ENCODE measurements at places on chromosomes 2 and 18.

- DNase-seq, result no peak
Observed at GRCh38 chr18:33446604-33447003, 6.1 kb upstream of the CCDC178 start.

GRCh38 chr2:128028668-128029054 lies 802 bp upstream of the SAP130 start:
- DNase-seq, result no peak

DNA sequence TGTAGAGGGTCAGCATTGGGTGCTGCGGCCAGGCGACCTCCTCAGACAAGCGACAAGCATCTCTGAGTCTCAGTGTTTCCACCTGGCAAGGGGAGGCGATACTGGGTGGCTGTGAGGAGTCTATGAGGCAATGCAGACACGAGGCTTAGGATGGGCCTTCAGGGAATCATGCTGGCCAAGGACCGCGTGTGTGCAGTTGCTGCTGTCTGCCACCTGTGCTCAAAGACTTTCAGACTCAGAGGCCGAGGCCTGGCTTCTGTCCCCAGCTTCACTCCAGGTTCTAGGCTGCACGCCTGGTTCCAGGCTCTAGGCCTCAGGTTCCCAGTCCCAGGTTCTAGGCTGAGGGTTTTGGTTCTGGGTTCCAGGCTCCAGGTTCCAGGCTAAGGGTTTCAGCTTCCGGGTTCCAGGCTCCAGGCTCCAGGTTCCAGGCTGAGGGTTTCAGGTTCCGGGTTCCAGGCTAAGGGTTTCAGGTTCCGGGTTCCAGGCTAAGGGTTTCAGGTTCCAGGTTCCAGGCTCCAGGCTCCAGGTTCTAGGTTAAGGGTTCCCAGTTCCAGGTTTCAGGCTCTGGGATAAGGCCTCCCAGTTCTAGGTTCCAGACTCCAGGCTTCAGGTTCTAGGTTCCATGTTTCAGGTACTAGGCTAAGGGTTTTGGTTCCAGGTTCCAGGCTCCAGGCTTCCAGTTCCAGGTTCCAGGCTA lies 14.8 kb downstream of the LRRFIP1 start:
- DNase-seq, result no peak

GRCh38 chr2:103135679-103136078 lies 373.8 kb downstream of the TMEM182 start:
- DNase-seq, result no peak

- DNase-seq, result no peak
Observed at GRCh38 chr2:71797035-71797810, 343.9 kb downstream of the DYSF start.

- DNase-seq, result peak; percentile 55
Observed at GRCh38 chr2:143513081-143513480, 383.9 kb downstream of the ARHGAP15 start.

DNA sequence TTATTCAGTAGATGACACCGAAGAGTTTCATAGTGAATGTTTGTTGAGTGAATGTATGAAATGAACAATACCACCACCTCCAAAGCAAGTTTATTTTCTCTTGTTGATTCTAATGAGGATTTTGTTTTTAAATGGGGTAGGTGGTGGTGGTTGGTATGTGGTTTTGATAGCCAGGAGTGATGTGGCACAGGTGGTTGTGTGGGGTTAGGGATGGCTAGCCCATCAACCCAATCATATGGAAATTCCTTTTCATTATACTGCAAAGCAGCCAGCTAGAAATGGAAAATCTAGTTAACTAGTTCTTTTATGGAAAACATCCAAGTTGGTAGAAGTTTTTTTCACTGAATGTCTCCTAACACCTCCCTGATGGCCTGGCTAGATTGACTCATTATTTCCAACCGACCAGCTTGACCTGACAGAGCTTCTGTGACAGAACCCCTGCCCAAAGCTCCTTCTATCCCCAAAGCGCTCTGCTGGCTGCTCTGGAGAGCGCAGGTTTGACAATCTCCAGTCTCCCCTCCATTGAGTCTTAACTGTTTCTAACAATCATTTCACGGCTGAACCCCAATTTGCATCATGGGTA lies 376.9 kb downstream of the MTX2 start:
- DNase-seq, result no peak

GRCh38 chr2:85134896-85135659 lies 1.9 kb downstream of the TCF7L1 start:
- no peak for DNase-seq

DNA sequence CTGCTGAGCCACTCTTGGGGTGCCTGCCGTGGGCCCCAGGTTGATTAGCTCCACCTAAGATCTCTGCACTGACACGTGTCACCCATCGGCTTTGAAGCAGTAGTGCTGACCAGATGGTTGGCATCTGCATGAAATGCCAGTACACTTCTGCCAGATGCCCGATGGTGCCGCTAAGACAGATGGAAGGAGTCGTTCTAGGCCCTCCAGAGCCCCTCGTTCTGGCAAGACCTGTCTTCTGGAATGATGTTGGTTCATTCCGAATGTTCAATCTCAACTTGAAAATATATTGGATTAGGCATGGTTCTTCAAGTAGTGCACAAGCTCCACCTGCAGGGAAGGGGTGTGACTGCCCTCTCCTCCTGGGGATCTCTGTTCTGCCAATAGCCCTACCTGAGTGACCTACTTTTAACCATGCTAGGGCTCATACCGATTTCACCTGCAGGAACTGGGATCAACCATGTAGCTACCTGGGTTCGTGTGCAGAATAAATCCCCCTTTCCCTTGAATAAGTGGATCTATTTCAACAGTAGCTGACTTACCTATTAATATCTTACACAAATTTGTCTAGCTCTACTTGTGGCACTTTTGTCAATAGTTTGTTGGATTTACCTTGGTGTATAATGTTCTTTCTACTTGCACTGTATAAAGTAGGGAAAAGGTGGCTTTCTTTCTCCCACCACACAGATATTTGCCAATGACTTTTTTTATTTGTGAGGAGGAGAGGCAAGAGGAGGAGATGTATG lies 342.6 kb downstream of the CTNNA2 start:
- no peak for DNase-seq

- DNase-seq, result no peak
Observed at GRCh38 chr18:23743733-23744333, 54.6 kb downstream of the LAMA3 start.

DNA sequence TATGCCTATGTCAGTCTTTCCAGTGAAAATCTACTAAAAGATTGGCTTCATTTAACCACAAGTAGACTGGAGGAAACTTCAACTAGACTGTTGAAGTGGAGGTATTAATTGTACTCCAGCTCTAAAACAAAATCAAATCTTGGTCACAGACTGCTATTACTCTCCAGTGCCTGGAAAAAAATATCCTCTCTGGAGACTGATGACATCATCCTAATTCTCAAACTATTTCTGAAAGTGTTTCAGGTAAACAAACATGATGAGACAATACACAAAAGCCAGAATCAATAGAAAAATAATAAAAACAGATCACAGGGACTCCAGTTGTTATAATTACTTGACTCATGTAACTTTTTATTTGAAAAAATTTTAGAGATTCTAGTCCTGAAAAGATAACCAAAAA lies 87.7 kb upstream of the MYO3B start:
- DNase-seq, result no peak

DNA sequence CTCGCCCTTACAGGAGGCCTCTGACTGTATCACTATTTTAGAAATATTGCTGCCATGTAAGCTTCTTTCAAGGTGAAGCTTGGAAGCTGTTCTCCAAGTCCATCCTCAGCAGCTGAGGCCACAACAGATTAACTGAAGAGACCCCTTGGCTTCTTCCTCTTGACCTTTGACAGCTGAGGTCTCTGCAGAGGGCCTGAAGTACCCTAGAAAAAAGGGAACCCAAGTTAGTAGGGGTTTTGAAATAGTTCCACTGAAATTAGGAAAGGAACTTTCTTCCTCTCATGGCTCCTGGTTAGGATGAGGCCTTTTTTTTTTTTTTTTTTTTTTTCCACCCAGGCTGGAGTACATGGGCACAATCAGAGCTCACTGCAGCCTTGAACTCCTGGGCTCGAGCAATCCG lies 15.5 kb upstream of the IHH start:
- no peak for DNase-seq

- DNase-seq, result peak; percentile 42
Observed at GRCh38 chr2:70861777-70862625, 26.4 kb upstream of the CD207 start.

DNA sequence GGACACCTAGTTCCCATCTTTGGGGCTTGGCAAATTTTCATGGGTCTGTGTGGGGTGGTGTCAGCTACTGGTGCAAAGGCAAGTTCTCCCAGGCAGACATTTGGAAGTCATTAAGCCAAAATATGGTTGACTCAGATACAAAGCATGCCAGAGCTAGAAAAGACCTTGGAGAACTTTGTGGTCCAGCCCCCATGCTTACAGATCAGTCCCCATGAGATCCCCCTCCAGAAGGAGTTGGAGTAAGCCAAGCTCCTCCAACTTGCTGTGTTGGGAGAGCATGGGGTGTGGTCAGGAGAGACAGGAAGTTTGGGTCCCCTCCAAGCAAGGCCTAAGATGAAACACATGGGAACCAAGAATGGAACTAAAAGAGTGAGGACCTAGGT lies 224.5 kb downstream of the CYP26B1 start:
- peak; percentile 77 for DNase-seq

GRCh38 chr2:218329027-218329825 lies 27.4 kb upstream of the CATIP start:
- no peak for DNase-seq

GRCh38 chr2:120430957-120431356 lies 85.0 kb downstream of the INHBB start:
- DNase-seq, result no peak

DNA sequence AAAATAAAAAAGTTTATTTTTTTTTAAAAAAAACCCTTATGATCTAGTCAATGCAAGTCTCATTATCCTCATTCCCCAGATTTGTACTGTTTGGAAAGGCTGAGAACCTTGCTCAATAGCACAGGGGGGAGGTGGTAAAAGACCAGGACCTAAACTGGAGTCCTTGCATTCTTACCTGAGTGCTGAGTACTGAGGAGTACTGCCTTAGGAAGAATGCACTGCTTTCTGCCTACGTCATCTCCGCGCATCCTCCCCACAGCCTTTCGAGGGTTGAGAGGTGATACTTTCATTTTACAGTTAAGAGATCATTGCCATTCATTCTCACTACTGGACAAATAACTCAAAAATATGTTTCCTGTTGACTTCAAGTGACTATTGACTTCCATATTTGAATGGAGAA lies 73.8 kb downstream of the MAP3K20 start:
- no peak for DNase-seq

- no peak for DNase-seq
Observed at GRCh38 chr2:217857624-217858506, 144.9 kb downstream of the TNS1 start.

GRCh38 chr18:57062178-57062577 lies 84.7 kb upstream of the BOD1L2 start:
- DNase-seq, result no peak

GRCh38 chr2:605674-606608 lies 71.3 kb downstream of the TMEM18 start:
- no peak for DNase-seq

GRCh38 chr18:37341473-37342086 lies 224.0 kb downstream of the CELF4 start:
- DNase-seq, result no peak

GRCh38 chr18:70380915-70381896 lies 92.4 kb downstream of the SOCS6 start:
- DNase-seq, result no peak

DNA sequence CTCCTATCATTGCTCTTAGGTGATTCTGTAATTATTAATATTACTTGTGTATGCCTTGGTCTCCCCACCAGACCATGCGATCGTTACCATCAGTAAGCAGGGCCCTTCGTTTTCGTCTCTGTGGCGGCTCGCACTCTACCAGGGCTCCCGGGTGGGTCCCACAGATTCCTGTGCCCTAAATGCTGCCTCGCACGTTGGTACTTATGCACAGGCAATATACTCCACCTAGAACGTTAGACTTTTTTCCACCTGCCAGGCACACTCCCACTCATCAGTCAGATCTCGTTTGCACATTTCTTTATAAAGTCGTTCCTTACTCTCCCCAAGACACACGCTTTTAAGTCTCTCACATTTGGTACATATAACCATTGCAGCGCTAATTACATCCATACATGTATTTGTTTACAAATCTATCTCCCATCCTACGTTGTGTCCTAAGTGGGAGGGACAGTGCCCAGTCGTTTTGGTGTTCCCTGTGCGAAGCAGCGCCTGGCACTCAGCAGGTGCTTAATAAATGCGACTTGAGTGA lies 901 bp downstream of the FEZ2 start:
- DNase-seq, result no peak

GRCh38 chr2:69994166-69994565 lies 32.7 kb upstream of the ASPRV1 start:
- no peak for DNase-seq

GRCh38 chr2:205139822-205140463 lies 542.4 kb upstream of the NRP2 start:
- no peak for DNase-seq

GRCh38 chr2:172256886-172257285 lies 154.2 kb upstream of the DLX2 start:
- no peak for DNase-seq

DNA sequence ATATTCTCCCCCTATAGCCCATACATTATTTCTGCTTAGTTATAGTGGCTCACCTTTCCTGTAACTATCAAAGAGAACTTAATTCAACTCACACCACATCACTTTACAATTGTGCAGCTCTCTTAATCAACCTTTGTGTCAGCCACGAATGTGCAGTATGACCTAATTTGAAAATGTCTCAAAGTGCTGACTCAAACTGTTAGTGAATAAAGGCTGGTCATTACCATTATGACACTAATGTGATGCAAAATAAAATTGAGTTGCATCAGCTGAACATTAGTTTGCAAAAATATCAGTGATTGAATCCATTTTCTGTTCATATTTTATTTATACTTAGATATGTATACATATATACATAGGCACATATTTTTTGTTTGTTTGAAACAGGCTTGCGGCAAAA lies 251.8 kb downstream of the MEIS1 start:
- DNase-seq, result no peak

DNA sequence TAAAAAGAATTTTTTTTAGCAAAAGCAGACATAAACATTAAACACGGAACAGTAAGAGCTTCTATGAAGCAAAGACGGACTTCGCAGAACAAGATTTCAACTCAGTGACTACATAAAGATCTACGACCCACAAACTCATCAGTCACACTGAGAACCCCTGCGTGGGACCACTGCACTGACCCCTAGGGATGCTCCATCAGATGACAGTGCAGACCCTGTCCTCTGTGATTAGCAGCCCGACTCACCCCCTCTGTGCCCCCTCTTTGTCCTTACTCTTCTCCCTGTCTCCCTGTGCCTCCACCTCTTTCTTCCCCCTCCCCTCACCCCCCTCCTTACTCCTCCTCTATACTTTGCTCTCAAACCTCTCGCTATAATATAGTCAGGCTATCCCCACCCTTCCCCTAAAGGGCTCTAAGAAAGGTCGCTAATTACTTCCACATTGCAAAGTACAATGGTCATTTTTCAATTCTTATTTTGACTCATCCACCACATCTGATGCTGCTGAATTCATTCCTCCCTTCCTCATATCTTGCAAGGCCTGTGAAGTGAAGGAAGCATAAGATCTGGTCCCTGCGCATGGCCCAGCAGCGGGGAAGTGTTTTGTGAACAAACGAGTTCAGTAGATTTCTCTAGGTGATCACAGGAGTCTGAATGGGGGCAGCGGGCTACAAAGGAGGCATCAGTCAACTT lies 89.3 kb downstream of the CABYR start:
- peak; percentile 36 for DNase-seq

- DNase-seq, result no peak
Observed at GRCh38 chr2:161480123-161480522, 64.0 kb downstream of the TBR1 start.
